ENCODE measurements at places on chromosomes 12 and 14.

GRCh38 chr14:60328583-60328982, 79.6 kb downstream of the PPM1A start:
- DNase-seq = no peak

- DNase-seq = no peak
Measured at GRCh38 chr14:99726538-99727095, 42.5 kb downstream of the CYP46A1 start.

DNA sequence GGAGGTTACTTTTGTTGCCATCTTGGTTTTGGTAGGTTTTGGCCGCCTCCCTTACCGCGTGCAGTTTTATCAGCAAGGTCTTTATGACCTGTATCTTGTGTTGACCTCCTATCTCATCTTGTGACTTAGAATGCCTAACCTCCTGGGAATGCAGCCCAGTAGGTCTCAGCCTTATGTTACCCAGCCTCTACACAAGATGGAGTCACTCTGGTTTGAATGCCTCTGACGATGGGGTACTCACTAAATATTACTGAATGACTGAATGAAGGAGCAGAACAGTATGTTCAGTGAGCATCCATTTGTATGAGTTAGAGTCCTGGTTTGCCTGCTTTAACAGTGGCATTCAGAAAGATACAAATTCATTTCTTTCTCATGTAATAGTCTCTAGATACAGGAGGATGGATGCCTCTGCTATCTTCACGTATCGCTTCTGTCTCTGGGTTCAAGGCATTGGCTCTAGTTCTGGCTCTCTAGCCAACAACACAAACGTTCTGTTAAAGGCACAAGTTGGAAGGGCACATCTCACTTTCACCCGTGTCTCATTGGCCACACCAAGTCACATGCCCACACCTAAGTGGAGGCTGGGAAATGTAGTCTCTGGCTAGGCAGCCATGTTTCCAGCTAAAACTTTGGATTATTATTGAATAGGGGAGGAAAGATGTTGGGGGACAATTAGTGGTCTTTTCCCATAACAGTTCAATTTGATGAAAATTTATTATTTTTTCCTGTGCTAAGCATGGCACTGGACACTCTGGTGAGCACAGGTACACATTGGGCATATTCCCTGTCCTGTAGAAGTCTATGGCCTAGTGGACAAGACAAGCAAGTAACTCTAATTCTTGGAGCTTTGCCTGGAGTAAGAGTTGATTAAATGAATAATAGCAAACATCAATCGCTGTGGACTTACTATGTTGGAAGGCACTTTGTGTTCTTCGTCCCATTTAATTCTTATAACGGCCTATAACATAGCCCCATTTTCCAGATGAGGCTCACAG, 75.2 kb upstream of the RPH3A start:
- DNase-seq = no peak

GRCh38 chr14:43914041-43914693, 592.9 kb downstream of the FSCB start:
- DNase-seq = no peak

DNA sequence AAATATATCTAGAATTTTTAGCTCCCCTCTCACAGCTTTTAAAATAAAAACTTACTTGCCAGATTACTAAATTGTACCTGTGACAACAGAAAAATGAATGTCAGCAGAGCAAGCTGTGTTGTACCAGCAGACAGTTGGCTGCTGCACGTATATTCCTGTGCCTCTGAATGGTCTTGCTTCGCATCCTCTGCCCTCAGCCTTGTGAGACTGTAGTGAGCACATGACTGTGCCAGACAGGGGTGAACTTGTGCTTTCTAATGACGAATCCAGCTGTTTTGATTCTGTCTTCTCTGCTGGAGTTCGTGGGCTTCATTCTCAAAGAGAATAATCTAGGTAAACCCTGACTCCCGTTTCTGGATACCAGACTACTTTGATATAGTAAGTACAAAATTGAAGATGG, 58.3 kb upstream of the FRMD6 start:
- no peak for DNase-seq

DNA sequence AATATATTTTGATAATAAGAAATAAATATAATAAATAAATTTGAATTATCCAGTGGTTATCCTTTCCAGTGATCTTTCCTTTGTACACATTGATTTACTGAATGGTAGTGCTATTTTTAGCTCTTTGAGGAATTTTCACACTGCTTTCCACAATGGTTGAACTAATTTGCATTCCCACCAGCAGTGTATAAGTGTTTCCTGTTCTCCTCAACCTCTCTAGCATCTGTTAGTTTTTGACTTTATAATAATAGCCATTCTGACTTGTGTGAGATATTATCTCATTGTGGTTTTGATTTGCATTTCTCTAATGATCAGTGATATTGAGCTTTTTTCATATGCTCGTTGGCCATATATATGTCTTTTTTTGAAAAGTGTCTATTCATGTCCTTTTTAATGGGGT, 333.7 kb downstream of the RAD51B start:
- DNase-seq = no peak

GRCh38 chr14:35999294-35999693, 173.2 kb downstream of the BRMS1L start:
- no peak for DNase-seq

Measured in stimulated activated CD4-positive, alpha-beta T cell treated with anti-CD3 and anti-CD28 coated beads, TNF-alpha, amount 100 ng/mL, for 24 hours (primary cell).